ENCODE measurements at places on chromosomes 11 and 22.

DNA sequence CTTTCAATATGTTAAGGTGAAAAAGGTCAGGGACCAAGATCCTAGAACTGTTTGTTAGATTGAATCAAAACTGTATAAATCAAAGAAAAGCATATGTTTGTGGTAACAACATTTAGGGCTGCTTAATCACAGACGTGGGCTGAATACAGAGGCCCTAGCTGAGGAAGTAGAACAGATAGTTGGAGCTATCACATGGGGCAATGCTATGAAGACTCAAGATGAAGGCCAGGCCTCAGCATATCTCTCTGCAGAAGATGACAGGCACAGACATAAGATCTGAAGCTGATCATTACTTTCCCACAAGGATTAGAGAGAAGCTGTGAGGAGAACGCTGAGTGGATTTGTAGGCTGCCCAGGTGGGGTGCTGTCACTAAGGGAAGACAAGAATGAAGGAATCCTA lies 158.6 kb upstream of the CARD18 start:
- no peak for DNase-seq

DNA sequence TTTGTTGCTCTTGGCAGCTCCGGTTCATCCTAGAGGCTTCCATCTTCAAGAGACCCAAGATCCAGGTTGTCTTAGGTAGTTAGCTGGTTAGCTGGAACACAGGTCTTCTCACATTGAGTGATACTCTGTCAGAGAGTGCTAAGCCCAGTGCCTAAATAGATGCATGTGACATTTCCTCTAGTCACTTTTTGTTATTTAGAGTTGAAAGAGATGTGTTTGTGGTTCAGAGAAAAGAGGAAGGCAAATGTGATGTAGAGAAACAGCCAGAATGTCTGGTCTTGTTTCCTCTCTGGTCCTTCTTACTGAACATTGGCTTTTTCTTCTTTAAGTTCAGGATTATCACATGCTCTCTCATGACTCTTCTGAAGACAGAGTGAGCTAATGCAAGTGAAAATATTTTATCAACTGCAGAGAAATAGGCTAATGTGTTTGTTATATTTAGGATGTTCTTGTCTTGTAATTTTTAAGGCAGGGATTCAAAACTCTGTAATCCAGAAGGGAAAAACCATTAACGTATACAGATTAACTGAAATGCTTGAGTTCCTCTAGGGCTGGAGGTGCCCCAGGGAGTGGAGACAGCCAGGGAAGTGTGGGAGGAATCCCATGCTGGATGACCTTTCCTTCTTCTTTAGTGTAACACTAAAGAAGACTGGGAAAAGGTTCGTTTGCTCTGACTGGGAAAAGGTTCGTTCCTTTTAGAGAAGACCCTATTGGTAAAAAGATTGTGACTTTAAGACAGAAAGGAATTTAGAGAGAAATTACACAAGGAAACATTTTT lies 75.4 kb downstream of the SWAP70 start:
- DNase-seq = no peak

GRCh38 chr11:118620529-118621070 lies 13.2 kb downstream of the PHLDB1 start:
- peak; percentile 30 for DNase-seq

GRCh38 chr22:37499027-37499707 lies 13.0 kb upstream of the MFNG start:
- DNase-seq = no peak

- DNase-seq = no peak
Measured at GRCh38 chr11:6249770-6250555, 9.7 kb upstream of the CCKBR start.

DNA sequence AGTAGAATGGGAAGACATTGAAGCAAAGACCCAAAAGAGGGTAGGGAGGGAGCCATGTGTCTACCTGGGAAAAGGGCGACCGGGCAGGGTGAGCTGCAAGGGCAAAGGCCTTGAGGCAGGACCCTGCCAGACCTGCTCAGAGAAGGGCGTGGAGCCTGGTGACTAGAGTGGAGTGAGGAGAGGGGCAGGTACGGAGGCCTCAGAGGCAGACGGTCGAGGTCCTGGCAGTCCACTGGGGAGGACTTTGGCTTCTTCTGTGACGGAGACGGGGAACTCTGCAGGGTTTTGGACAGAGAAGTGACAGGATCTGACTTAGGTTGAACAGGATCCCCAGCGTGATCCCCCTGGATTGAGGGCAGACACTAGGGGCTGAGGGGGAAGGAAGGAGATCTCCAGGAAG lies 12.9 kb downstream of the RIBC2 start:
- no peak for DNase-seq

GRCh38 chr11:122869622-122870021 lies 12.9 kb upstream of the JHY start:
- no peak for DNase-seq

- DNase-seq = peak; percentile 69
Measured at GRCh38 chr11:88174709-88175568, at the start of gene RAB38. Gene RAB38 (minus strand): TSS chr11:88175443. CDS start chr11:88175384, 59 bp downstream.

DNA sequence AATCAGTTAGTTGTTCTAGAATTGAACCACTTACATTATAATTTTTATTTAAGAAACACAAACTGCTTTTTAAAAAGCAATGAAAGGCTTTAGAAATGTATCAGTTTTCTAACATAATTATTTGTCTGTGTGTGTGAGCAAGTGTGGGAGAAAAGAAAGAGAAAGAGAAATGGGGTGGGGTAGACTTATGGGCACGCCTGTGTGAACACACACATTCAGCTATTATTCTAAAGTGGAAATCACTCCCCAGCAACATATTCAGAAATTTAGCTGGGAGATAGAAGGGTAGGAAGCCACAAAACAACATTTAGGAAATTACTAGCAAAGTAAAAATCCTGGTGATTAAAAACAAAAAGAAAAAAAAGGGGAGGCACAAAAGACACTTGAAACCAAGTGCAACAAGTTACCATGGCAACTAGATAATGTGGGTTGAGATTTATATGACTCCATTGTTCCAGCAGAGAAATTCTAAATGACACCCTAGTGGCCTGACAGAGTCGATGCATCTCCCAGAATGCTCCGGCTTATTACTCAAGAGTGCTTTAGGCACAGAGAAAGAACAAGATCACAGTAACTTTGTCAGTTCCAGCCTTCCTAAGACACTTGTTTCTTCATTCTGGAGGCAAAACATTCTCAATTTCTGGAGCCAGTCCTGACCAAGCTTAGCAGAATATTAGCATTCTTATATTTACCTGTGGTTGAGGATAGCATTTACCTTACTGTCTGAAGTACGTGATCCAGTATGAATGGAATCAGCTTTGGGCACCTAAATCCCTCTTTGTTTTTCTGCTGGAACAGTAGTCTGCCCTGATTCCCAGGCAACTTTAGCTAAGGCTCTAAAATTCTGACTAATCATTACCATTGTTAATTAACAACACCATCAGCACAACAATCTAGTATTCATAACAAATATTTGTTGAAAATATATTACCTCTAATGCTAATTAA lies 444.4 kb downstream of the DLG2 start:
- DNase-seq = no peak

GRCh38 chr11:76280882-76281557 lies 74.7 kb upstream of the WNT11 start:
- DNase-seq = no peak

GRCh38 chr11:2847561-2847960 lies 38.0 kb downstream of the CDKN1C start:
- DNase-seq = no peak

GRCh38 chr22:45916515-45916914 lies 60.4 kb downstream of the WNT7B start:
- DNase-seq = no peak

- DNase-seq = peak; percentile 38
Measured at GRCh38 chr22:45638834-45639746, 32.5 kb upstream of the ATXN10 start.

- no peak for DNase-seq
Measured at GRCh38 chr11:70144262-70144661, 58.8 kb upstream of the FADD start.

GRCh38 chr11:47408598-47409439 lies 429 bp downstream of the SLC39A13 start:
- DNase-seq = no peak

GRCh38 chr11:71421392-71421950 lies 26.7 kb downstream of the DHCR7 start:
- no peak for DNase-seq

- DNase-seq = no peak
Measured at GRCh38 chr22:39776295-39777009, 117.1 kb downstream of the ENTHD1 start.

GRCh38 chr11:76689313-76690260 lies 19.0 kb upstream of the LRRC32 start:
- no peak for DNase-seq

DNA sequence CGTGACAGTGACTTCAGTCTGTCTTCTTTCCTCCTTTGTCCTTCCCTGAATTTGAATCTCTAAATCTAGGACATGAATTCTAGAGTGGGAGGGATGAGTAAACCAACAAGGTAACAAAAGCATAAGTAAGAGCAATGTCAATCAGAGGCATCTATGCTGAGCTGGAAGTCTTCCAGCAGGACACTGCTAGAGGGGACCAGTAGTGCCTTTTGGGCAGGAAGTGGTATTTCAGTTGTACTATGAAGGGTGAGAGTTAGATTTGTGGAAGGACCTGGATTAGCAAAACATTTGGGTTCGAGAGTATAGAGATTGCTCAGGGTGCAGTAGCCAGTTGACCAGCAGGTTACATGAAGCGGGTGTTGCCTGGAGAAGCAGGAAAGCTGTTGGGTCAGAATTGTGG lies 40.3 kb downstream of the MEI1 start:
- no peak for DNase-seq

- no peak for DNase-seq
Measured at GRCh38 chr11:93359396-93359795, 28.9 kb downstream of the DEUP1 start.

DNA sequence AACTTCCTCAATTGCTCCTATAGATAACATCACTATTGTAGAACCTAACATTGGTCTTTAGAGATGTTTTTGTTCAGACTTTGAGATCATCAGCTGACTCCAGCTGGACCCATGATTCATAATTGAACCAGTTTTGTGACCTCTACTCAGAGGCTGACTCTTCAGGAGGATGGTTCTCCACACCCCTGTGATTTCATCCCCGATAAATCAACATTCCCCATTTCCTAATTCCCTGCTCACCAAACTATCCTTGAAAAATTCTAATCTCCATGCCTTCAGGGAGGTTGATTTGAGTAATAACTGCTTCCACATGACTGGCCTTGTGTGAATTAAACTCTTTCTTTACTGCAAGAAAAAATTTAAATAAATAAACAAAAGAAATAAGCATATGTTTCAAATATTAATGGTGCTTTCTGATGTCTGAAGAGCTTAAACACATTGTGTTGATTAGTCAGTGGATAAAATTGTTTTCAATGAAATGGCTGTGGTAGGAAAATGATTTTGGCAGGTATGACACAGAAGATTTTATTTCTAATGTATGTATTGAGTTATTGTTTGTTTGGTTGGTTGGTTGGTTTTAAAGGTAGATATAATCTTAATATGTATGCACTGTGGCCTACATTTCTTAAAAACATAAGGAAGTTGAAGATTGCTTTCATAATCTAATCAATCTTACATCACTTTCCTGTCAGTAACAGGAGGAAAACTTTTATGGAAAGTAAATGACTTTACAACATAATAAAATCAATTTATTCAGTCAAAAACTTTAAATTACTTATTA lies 427.9 kb upstream of the CCDC179 start:
- DNase-seq = no peak

GRCh38 chr11:12094872-12095800 lies 15.3 kb upstream of the MICAL2 start:
- DNase-seq = no peak

DNA sequence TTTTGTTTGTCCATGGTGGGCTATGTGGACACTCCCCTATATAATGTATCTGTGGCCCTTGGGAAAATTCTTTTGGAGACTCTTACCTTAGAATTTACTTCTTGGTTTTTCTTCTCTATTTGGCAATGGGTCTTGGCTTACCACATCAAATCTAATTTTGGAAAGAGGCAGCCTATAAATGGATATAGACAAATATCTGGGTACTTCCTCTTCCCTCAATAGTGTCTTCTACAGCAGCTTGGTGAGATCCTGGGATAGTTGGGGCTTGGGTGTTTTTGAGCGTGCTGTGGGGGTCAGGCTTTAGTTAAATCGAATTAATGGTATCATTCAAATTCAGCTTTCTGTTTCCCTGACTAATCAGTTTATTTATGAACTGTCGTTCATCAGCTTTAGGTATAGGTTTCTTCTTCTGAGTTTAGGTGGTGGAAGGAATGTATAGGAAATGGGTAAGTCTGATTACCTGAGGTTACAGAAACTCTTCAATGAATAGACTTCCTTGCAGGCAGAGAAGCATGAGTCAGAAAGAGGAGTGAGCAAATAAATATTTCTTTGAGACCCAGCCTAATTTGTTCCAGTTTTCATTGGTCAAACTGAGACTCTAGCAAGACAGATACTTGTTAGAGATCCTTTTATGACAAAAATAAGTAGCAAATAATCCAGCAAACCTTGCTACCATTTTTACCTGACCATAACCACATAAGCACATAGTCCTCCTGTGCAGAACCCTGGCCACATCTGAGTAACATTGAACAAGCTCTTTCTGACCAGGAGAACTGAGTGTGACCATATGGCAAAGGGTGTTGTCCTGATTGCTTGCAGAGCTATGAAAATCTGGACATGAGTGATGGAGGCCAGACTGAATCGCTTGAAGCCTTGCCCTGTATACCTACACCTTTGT lies 68.6 kb upstream of the SORL1-AS1 start:
- DNase-seq = no peak

DNA sequence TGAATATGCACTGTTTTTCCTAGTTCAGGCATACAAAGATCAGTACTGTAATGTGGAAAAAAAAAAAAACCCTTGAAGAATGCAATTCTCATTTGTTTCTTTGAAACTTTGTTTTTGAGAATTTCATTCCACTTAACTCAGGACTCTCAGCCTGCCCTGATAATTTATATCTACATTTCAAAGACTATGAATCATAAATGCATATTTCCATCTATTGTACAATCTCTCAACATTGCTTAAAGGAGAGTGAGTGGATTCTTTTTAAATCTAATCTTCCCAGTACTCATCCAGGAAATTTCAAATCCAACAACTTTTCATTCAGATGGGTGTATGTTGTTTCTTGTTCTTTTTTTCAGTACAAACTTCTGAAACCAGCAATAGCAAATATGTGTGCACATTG lies 322.2 kb upstream of the DDI1 start:
- no peak for DNase-seq

DNA sequence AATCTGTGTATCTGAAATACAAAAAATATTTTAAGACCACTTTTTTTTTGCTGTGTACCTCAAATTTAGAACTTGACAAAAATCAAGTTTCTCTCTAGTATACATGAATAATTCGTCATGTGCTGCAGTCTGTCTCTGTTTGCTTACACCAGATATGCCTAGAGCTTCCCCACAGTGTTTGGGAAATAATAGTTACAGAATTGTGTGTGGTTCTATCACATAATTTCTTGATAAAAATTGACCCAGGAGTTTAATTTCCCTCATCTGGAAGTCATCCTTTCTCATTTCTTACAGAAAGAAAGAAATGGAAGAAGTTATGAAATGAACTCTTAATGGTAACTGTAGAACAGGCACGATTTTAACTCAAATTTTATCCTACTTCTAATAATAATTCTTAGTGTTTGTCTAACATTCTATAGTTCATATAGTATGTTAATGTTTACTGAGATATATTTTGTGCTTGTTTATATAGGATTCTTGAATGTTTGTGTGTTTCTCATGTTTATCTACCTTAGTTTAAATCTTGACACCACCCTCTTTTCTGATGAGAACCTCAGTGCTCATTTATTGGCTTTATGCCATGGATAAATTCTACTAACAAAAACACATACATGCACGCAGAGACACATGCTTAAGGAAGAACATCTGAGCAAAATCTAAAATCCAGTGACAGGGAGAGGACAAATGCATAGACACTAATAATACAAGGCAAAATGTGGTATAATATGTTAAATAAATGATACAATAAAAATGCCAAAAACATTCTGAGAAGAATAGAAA lies 61.4 kb upstream of the CTSC start:
- DNase-seq = no peak

Measured in femur (tissue), 1 donor.